H9 (cell line): ENCODE measurements at places on chromosomes 13 and 19. TPM values are rescaled to one million over a fixed set of nuclear protein-coding genes. Genes with fewer than 3 reads are reported as not detected.

DNA sequence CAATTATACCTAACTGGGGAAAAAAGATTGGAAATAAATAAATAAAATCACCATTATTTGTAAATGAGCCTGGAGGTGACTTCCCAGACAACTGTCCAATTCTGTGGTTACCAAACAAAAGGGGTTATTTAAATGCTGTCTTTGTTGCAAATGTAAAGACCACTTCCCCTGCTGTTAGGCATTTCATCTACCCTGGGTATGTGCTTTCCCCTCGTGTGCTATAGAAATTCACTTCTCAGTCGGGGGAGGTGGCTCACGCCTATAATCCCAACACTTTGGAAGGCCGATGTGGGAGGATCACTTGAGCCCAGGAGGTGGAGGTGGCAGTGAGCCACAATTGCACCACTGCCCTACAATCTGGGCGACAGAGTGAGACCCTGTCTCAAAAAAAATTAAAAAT, 101.9 kb upstream of the AKAP11 start:
- peaks cover 3% of the 10 kb centered on the region for H3K4me1 ChIP-seq
- H3K27me3 ChIP-seq = no peaks in the 10 kb centered on the region
- H3K36me3 ChIP-seq = peaks cover 37% of the 10 kb centered on the region
- H3K27ac ChIP-seq = no peak overlapping the region
- no peak overlapping the region for H3K4me3 ChIP-seq
- peak; percentile 72 for DNase-seq

KIR3DL1 gene
- not detected in 2 replicates for total RNA-seq

DNA sequence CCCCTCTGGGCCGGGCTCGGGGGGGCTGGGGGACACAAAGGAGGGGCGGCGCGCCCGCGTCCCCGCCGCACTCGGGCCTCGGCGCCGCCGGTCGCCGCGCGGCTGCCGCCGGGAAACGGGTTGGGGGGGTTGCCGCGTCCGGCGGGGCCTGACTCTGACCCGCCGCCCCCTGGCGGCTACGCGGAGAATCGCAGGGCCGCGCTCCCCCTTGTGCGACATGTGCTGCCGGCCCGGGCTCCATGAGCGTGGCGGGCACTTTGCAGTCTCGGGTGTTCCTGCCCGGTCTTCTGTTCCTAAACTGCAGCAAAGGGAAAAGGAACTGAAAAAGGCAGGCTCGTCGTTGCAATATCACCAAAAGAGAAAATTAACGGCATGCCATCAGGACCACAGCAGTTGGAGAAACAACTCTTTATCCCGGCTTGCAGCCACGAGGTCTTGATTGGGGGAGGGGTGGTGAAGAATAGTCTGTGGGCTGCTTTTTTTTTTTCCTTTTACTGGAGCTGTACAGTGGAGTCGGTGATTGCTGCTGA, 1.5 kb downstream of the MIR17HG start:
- peak overlapping the region; percentile 90 for H3K4me3 ChIP-seq
- no peaks in the 10 kb centered on the region for H3K4me1 ChIP-seq
- peak overlapping the region; percentile 76 for H3K27ac ChIP-seq
- H3K27me3 ChIP-seq = no peaks in the 10 kb centered on the region

- no peak for DNase-seq
- H3K27me3 ChIP-seq = no peaks in the 10 kb centered on the region; the same call in 1 of the 2 replicates
- no peak overlapping the region for H3K4me3 ChIP-seq
- H3K4me1 ChIP-seq = no peaks in the 10 kb centered on the region; the same call in 1 of the 2 replicates
These were observed 10.6 kb upstream of the HIPK4 start for GRCh38 chr19:40400559-40400958.

NLRP12 gene
- 3.6 and 4.0 TPM in 2 replicates for total RNA-seq

CCNA1 gene
- 2.4 and 2.7 TPM in 2 replicates for total RNA-seq

SHISA7 gene
- total RNA-seq = 0.31 TPM in 2 replicates

- no peak for DNase-seq
- H3K27ac ChIP-seq = no peak overlapping the region
- H3K27me3 ChIP-seq = no peaks in the 10 kb centered on the region
- peak overlapping the region; percentile 51; the same call in 1 of the 3 replicates for H3K4me3 ChIP-seq
These were observed 1.7 kb downstream of the ANKRD24 start for GRCh38 chr19:4183967-4184717.

GRCh38 chr19:35643255-35644205, 2.0 kb downstream of the ETV2 start:
- H3K4me1 ChIP-seq = peaks cover 10% of the 10 kb centered on the region; the same call in 1 of the 2 replicates
- H3K27ac ChIP-seq = no peak overlapping the region
- H3K4me3 ChIP-seq = peak overlapping the region; percentile 66
- H3K36me3 ChIP-seq = no peaks in the 10 kb centered on the region

DNA sequence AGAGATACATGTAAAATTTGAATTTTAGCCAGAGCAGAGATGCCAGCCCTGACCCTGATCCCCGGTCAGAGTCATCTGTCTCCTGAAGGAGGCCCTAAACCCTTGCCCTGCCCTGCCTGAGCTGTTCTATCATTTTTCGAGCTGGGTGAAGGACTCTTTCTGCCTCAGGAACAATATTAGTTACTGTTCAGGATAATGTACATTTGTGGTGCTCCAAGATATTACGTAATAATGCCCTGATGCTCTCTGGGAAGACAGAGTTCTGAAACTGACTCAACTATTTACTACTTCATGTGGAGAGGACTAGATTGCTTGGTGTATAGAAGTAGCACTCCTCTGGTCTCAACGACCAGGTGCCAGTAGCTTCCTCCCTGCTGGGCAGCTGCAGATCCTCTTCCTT, 37.9 kb upstream of the UBL3 start:
- no peak for DNase-seq
- no peak overlapping the region for H3K4me3 ChIP-seq
- no peaks in the 10 kb centered on the region for H3K27me3 ChIP-seq
- no peak overlapping the region for H3K27ac ChIP-seq
- peaks cover 5% of the 10 kb centered on the region; the same call in 1 of the 2 replicates for H3K4me1 ChIP-seq
- H3K36me3 ChIP-seq = no peaks in the 10 kb centered on the region

DNA sequence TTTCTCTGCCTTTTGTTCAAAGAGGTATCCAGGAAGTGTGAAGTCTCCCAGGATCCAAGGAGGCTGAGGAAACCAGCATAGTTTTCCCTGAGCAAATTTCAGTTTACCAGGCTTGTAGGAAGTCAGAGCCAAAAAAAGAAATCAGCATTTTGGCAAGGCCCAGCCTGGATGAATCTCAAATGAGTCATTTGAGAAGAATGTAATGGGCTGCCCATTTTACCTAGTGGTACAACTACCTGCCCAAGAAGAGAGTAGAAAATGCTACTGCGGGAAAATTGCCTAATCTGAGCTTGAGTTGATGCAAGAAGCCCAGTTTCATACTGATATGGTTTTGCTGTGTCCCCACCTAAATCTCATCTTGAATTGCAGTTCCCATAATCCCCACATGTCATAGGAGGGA, 284.1 kb upstream of the ZNF507 start:
- peaks cover 2% of the 10 kb centered on the region; the same call in 1 of the 2 replicates for H3K4me1 ChIP-seq
- no peaks in the 10 kb centered on the region for H3K36me3 ChIP-seq
- no peaks in the 10 kb centered on the region for H3K27me3 ChIP-seq
- H3K27ac ChIP-seq = no peak overlapping the region
- H3K4me3 ChIP-seq = no peak overlapping the region

- H3K36me3 ChIP-seq = peaks cover 43% of the 10 kb centered on the region
- H3K27me3 ChIP-seq = no peaks in the 10 kb centered on the region
- DNase-seq = no peak
- H3K27ac ChIP-seq = no peak overlapping the region
- H3K4me3 ChIP-seq = no peak overlapping the region
These were observed 134.4 kb downstream of the RBM26 start for GRCh38 chr13:79271616-79272015.

DNA sequence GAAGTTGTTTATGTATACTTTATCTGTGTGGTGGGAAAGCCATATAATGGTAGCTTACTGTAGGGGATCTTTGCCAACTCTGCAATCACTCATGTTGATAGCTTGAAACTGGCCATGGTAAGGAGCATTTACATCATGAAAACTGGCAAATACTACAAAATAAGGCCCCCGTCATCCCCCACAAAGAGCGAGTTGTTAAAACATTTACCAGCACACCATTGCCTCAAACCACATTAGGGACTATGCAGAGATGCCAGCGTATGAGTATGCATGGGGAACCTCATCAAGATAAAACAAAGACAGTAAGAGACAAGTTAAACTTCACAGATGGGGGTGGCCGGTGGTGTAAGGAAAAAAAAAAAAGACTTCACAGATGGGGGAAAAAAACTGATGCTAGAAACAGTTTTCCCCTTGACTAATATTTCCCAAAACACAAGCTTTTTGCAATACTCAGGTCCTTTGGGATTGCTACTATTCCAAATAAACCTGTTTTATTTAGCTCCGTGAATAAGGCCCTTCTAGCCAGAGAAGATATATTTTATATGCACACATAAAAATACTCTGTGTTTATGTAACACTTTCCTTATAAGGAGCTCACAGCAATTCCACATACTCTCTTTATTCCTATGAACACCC, 70.6 kb upstream of the SERP2 start:
- H3K27ac ChIP-seq = no peak overlapping the region
- peaks cover 8% of the 10 kb centered on the region for H3K27me3 ChIP-seq
- H3K4me3 ChIP-seq = no peak overlapping the region
- DNase-seq = no peak
- H3K36me3 ChIP-seq = no peaks in the 10 kb centered on the region

KCTD12 gene
- 3.4 and 3.8 TPM in 2 replicates for total RNA-seq

NLRP4 gene
- not detected in 2 replicates for total RNA-seq

DNA sequence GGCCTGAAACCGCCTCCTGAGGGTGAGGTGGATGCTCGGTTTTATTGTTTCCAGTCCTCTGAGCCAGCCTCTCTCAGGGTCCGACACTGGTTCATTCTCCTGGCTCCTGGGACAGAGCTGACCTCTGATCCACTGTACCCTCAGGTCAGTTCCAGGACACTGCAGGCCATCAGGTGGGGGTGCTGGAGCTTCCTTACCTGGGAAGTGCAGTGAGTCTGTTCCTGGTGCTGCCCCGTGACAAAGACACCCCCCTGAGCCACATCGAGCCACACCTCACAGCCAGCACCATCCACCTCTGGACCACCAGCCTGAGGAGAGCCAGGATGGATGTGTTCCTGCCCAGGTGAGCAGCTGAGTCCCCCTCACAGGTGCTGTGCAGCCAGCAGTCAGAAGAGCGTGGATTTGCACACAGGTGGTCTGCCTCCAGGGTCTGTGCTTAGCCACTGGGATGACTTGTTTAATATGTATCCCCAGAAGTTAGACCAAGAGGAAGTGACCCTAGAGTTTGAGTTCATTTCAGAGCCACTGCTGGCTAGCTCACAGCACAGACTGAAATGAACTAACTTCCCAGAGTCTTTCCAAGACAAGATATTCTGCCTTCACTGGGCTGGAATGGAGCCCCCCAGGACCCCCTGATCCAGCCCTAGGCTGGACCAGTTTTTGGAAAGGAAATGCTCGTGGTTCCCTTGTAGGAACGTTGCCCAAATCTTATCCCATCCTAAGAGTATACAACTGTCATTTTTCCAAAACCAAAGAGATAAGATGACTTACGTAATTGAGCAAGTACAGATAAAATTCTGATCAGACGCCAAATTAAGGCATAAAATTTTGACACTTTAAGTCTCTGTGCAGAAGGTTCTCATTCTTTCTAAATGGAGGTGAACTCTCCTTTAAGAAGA, 8.8 kb downstream of the SERPINE3 start:
- no peaks in the 10 kb centered on the region for H3K27me3 ChIP-seq
- no peak overlapping the region for H3K4me3 ChIP-seq
- H3K4me1 ChIP-seq = peaks cover 1% of the 10 kb centered on the region; the same call in 1 of the 2 replicates
- no peaks in the 10 kb centered on the region; the same call in 2 of the 3 replicates for H3K36me3 ChIP-seq
- no peak overlapping the region for H3K27ac ChIP-seq

POSTN gene
- total RNA-seq = 0.33 and 0.46 TPM in 2 replicates

DNA sequence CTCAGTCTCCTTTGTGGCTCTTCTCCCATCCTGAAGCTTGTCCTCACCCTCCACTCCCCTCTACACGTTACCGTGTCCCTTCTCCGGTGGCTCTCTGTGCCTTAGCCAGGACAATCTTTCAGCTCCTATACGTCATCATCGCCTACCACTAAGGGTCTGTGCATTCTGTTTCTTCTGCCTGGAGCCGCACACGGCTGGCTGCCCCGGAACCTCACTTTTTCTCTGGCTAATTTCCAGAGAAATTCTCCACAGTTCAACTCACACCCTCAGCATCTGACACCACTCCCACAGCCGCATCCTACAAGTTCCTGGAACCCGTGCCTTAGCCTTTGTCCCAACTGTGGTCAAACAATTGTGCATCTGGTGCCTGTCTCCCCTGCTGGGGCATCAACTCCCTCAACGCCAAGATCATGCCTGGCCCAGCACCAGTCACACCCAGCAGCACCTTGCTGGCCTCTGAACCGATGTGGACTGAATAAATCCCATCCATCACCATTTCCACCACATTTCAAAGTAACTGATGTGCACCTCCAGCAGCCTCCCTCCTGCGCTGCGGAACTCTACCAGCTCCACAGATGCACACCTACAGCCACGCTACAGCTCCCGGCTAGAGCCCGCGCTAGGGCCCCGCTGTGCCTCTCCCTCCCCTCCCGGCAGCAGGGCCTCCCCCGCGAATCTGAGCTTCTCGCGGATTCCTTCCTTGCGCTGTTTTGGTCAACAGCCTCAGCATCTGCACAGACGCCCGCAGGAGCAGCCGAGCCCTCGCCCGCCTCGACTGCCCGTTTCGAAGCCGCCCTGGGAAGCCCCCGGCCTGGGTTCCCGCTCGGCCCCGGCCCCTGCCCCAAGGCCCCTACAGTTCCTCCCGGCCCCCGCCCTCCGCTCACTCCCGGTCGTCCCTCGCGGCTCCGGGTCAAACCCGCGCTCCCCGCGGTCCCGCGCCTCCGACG, 689 bp downstream of the DCUN1D2 start:
- H3K4me1 ChIP-seq = peaks cover 6% of the 10 kb centered on the region; the same call in 1 of the 2 replicates
- H3K27me3 ChIP-seq = no peaks in the 10 kb centered on the region
- peak overlapping the region; percentile 89 for H3K4me3 ChIP-seq
- H3K27ac ChIP-seq = no peak overlapping the region

UPF1 gene
- 83.3 and 85.4 TPM in 2 replicates for total RNA-seq

PLK5 gene
- total RNA-seq = 0.50 and 0.57 TPM in 2 replicates

CD37 gene
- total RNA-seq = not detected in 2 replicates

GRCh38 chr13:59112221-59112718, 1051.5 kb downstream of the DIAPH3 start:
- H3K4me1 ChIP-seq = peaks cover 3% of the 10 kb centered on the region; the same call in 1 of the 2 replicates
- no peak overlapping the region for H3K27ac ChIP-seq
- no peak overlapping the region for H3K4me3 ChIP-seq
- H3K36me3 ChIP-seq = no peaks in the 10 kb centered on the region; the same call in 1 of the 2 replicates
- no peaks in the 10 kb centered on the region for H3K27me3 ChIP-seq

DNA sequence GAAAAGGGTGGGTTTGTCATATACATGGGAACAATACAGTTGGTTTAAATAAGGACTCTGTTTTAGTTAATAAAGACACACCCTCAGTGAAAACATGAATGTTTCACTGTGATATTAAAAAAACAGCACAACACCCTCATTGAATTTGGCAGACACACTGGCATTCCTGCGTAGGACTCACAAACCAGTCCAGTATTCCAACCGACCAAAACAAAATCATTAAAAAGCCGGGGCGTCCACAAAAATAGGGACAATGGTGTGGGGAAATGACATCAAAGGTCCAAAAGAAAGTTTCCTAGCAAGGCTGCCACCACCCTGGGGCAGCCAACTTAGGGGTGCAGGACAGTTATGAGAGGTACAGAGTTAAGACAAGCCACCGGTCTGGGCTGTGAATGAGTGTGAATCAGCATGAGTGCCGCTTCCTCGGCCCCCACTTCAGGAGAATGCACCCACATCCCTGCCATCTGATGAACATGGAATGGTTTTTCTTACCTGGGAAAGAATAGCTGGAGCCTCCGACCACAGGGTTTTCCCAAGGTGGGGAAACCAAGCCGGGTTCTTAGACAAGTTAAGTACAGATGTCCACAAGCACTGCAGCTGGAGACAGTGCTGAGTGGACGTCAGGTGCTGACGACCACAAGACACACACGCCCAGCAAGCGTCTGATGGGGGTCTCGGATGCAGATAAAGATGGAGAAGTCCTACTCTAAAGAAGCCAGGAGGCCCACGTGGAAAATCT, 73.3 kb downstream of the KLF2 start:
- no peaks in the 10 kb centered on the region for H3K27me3 ChIP-seq
- no peak overlapping the region for H3K27ac ChIP-seq
- DNase-seq = no peak
- H3K4me1 ChIP-seq = no peaks in the 10 kb centered on the region
- no peak overlapping the region for H3K4me3 ChIP-seq
